ENCODE measurements at places on chromosomes 1 and 21.

DNA sequence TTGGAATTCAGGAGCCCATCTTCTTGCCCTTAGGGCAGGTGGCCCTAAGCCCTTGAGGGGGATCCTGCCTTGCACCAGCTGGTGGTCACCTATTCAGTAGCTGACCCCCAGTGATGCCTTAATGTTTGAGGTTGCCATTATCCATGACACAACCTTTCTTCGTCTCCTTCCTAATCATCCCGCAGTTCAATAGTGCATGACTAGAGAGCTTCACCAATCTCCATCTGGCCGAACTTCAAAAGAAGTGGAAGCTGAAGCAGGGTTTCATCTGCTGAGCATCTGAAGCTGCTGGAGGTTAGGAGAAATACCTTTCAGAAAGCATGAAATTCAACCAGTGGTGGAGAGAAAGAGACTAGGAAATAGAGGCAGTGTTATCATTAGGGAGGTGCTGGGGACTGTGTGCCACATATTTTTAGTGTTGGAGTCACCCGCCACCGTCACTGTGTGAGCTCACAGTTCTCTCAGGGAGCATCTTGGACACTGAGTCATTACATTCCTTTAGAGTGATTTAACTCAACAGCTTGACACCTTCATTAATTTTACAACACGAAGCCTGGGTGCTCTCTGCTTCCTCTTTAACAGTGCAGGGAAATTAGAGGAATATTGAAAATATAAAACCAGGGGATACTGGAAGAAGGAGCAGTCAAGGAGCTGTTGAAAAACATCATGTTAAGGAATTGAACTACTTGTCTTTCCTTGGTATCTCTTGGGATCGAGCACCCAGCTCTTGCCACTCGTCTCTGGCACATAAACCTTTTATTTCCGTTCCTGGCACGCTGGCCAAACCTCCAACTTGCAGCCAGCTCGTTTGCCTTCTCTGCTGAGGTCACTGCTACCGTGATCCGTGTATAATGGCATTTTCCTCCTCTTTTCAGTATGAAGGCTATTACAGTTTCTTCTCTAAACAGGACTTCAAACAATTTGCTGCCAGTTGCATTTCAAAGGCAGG, 53.6 kb downstream of the PEX14 start:
- DNase-seq: peak; percentile 68

- no peak for DNase-seq
Observed at GRCh38 chr21:26117324-26117971, 53.1 kb downstream of the APP start.

GRCh38 chr1:117077267-117077666, 17.1 kb downstream of the TTF2 start:
- DNase-seq: no peak

- no peak for DNase-seq
Observed at GRCh38 chr1:116981521-116982037, 20.0 kb upstream of the CD101 start.

GRCh38 chr21:38814126-38815059, 8.7 kb downstream of the ETS2 start:
- DNase-seq: no peak

DNA sequence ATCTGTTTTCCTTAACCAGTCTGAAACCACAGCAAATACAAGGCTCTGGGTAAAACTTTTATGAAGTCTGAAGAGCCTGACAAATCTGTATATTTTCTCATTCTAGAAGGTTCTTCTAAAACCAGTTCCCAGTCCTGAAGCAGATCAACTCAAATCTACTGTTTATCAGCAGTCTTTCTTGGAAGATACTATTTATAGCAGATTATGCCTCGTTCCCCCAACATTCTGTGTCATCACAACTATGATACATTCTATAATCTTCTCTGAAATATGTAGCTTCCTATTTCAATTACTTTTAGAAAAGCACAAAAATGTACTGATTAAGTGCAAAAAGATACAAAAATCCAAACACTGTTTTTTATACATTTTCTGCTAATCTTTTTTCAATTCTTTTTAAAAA, 67.5 kb downstream of the NIBAN1 start:
- no peak for DNase-seq

DNA sequence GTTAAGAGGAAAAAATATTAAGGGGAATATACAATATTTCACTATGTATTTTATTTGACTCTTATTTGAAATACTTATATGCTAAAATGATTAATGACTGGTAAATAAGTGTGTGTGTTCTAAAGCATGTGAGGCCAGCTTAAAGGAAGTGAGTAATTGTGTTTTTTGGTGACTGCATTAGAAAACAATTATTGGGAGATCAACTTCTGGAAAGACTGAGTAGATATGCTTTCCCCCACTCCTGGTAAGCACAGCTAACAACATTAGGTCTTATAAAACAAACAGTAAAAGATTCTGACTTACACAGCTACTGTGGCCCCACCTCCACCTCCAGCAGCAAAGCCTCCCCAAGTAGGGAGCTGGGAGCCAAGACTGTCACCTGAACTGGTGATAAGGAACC, 403.0 kb downstream of the SRGAP2C start:
- DNase-seq: no peak

DNA sequence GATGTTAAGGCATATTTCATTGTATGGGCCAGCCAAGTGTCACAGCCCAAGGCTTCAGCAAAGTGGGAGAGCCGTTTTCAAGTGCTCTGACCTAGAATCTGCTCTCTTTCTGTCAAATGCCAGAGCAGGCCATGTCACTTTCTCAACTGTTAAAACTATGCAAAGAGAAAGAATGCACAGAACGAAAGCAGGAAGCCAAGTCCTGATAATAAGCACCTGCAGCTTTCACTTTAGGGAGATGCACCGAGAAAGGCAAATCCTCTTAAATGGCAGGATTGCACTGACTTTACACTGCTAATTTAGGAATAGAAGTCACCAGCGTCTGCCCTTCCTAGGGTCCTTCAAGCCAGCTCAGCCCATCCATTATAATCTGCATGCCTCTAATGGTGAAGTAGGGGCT, 49.2 kb upstream of the NTPCR start:
- DNase-seq: no peak

DNA sequence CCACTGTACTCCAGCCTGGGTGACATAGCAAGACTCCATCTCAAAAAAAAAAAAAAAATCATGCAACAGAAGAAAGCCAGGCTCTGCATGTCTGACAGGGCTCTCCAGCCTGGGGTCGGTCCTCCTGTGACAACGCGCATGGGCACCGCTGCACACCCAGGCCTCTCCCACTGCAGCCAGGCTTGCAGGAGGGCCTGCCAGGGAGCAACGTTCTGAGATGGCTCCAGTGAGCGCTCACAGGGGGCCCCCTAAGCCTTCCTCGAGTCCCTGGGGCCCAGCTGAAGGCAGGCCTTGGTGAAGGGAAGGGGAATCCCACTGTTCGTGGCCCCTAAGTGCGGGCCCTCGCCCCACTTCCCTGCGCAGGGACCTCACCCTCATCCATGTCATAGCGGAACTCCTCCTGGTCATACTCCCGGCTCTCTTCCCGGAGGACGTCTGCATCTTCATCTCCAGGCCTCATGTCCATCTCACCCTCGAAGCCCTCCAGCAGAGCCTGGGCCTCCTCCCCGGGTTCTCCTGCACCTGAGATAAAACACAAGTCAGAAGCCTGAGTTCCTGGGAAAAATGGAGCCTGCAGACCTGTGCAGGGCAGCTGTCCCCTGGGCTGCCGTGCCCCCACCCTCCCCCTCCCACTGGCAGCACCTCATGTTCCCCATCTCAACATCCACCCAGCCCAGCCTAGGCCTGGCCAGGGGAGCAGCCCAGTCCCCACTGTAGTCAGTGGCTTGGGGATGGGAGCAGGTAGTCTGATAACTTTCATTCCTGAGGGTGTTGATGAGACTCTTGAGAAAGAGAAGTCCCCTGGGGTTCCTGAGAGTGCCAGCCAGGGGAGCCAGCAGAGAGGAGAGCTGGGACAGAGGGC, 20.3 kb downstream of the RSPH1 start:
- DNase-seq: peak; percentile 29

Measured in adrenal gland (tissue), 19 donors.